M059J (cell line): ENCODE measurements at places on chromosomes 6 and 20.

DNA sequence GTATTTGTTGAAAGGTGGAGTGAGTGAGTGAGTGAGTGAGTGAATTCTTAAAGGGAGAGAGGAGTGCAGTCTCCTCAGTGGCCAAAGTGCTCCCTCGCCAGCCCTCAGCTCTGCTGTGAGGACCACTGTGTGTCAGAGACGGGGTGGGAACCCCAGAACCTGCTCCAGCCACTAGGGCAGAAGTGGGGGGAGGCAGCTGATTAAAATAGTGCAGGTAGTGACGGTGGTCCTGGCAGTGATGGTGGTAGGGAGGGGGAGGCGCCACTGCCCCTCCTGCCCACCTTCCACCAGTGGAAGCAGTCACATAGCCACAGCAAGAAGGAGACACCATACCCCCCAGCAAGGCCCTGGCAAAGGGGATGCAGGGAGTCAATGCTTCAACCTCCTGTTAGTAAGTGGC is 133.5 kb downstream of the PHACTR3 start:
- no peak for DNase-seq

GRCh38 chr20:62370115-62370806 is 3.1 kb upstream of the LAMA5 start:
- DNase-seq, result peak; percentile 97

GRCh38 chr20:19968466-19969073 is 48.6 kb upstream of the NAA20 start:
- DNase-seq, result no peak

DNA sequence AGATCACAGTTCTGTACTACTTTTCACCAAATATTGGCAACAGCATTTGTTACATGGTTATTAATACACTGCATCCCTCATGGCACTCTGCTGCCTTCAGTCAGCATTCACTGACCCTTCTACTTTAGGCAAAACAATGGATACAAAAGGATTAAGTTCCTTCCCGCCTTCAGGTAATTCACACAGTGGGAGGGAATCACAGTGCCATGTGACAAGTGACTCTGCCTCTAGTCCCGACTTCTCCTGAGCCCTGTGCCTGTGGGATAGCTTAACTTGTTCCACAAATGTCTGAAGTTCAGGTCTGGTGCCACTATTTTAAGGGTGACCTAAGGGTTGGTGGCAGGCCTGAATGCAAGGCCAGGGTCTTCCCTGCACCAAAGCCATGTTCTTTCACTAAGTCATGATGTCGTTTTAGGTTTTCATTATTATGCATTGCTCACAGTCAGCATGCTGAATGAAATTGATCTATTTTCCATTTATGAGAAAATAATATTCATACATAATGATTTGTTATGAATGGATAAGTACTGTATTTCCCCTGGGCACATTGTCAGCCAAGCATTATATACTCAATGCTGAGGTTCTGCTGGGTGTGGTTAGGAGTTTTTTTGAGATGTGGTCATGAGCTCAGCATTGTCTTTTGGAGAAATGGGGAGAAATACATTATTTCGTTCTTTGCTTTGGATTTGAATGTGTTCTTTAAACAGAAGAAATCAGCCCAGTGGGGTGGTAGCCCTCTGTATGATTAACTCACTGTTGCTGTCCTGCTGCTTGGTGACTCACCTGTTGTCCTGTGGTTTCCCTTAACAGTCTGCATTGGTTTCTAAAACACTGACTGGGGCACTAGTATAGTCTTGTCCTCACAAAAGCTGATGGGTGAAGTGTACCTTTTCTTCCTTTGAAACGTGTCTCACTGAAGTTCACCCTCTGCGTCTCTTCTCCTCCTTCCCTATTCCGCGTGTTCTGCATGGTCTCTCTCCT is 66.4 kb downstream of the AFDN start:
- peak; percentile 81 for DNase-seq

DNA sequence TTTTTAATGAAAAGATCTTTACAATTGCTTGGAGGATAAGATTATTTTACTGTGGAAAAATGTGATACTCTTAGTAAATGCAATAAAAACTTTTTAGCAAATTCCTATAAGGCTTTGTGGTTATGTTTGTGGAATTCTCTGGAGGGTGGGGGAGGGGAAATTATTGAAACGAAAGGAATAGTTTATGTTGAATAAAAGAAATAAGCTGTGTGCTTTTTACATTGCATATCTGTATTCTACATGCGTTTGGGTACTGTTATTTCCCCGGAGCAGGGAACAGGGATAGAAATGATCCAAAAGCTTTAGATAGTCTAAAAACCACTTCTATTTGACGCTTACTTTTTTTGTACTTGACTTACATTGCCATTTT is 143.8 kb downstream of the SLC16A10 start:
- DNase-seq, result peak; percentile 19

- no peak for DNase-seq
These were observed 19.3 kb upstream of the AHCY start for GRCh38 chr20:34322267-34323105.

GRCh38 chr20:49712996-49713752 is 504 bp downstream of the B4GALT5 start:
- peak; percentile 52 for DNase-seq

DNA sequence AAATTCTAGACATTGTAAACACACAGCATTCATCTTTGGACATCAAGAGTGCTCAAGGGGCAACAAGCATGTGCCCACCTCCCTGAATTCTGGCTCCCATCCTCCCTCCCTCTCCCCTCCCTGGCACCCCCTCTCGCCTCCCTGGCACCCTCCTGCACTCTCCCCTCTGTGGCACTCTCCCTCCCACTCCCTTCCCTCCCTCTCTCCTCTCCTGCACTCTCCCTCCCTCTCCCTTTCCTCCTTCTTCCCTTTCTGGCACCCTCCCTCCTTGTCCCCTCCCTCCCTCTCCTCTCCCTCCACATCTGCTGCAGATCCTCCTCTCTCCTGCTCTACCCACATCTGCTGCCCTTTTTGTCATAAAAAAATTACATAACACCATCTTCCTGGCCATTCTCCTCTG is 113.0 kb upstream of the SLC22A23 start:
- DNase-seq, result no peak

DNA sequence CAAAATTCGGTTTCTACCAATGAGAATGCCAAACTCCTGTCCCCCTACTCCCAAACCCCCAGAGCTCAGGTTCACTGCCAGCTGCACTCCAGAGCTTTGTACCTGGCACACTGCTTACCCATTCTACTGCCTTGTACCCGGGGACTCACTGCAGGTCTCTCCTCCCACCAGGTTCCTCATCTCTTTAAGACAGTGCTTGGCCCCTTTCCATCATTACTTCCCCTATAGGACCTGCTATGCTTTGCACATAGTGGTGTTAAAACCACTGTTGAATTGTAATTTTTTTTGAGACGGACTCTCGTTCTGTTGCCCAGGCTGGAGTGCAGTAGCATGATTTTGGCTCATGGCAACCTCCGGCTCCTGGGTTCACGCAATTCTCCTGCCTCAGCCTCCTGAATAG is 25.9 kb downstream of the LYRM4 start:
- no peak for DNase-seq

DNA sequence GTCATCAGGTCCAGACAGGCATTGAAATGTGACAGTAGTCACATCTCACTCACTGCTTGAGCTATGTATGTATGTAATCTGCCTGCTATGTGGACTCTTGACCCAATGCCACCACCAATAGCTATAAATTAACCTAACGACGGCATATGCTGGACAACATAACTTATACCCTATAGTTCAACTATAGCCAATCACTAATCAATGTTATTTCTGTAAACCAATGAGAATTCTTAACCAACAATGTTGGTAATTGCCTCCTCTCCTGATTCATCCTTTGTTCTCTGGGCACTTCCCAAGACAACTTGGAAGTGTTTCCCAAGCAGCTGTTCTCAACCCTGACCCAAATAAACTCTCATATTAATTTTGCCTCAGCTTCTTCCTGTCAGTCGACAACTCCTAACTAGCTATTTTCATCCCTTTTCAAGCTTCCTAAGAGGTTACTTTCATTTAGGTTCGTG is 24.1 kb upstream of the SERPINB1 start:
- DNase-seq, result no peak

DNA sequence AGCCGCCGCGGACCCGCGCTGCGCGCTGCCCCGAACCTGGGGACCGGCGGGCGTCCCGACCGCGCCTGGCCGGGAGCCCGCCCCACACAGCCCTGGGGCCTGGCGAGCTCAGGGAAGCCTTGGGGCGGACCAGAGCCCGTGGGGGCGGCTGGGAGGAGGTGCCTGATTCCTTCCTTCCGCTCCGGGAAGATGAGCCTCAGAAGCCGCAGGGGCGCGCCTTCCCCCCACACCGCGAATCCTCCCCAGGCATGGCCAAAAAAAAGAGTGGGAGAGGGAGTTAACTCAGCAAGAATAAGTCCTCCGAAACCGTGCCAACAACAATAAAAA is at the start of gene CBLN4:
CBLN4 (minus strand) TSS at position 131 of the 327 bp plus-strand sequence. CDS start 1,348 bp downstream, outside the sequence.
- no peak for DNase-seq

DNA sequence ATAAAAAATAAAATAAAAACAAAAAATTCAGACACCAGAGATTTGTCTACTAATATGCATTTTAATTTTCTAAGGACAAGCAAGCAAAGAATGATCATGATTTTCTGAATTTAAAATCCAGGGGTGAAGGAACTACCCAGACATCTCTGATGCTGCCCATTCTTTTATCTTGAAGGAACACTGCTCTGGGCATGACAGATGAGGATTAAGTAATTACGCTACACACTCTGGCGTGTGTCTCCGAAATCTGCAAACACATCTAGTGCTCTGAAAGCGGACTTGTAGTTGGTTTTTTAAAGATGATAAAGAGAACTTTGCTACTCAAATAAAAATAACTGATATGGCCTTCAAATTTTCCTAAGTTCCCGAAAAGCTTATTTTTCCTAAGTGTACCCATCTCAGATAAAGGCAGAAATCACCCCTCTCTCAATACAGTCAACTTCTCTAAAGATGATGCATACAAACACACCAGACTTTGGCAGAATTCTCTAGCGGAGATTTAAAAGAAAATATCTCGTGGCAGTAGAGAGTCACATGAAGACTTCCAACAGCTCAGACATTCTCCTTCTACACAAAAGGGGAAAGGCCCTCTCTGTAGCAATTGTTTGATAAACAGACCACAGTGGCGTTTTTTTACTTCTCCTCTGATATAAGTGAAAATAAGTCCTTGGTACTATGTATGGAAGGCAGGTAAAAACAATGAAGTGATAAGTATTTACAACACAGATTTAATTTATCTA is 133.8 kb downstream of the BACH2 start:
- DNase-seq, result no peak

GRCh38 chr6:34230653-34231371 is 5.9 kb upstream of the HMGA1 start:
- DNase-seq, result no peak

DNA sequence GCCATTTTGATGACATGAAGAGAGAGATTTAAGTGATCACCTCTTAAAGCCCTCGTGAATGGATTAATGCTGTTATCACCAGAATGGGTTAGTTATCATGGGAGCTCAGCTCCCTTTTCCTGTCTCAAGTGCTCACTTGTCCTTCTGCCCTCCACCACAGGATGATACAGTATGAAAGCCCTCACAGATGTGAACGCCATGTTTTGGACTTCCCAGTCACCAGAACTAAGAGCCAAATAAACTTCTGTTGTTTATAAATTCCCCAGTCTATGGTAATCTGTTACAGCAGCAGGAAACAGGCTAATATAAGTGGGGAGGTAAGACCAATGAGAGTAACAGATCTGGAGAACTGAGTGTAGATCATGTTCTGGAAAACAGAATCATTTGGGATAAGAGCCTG is 493.2 kb downstream of the CDKAL1 start:
- no peak for DNase-seq

- DNase-seq, result no peak
These were observed 24.8 kb downstream of the MTCL3 start for GRCh38 chr6:127494240-127494767.

GRCh38 chr20:49573900-49574416 is 6.0 kb upstream of the PTGIS start:
- DNase-seq, result peak; percentile 60

- DNase-seq, result no peak
These were observed 86.7 kb downstream of the TNFAIP3 start for GRCh38 chr6:137953761-137954160.

DNA sequence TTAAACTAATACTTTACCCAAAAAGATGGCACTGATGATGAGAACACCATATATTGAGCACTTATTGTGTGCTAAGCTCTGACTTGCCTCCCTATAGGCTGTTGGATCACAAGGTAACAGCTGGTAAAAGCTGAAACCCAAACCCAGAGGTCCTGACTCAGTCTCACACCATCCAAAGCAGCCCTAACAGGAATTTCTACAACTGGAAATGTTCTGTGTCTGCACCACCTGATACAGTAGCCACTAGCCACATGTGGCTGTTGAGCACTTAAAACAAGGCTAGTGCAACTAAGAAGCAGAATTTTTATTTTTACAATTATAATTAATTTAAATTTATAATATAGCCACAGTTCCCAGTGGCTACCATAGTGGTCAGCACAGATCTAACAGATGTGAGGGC is 15.6 kb upstream of the MATN4 start:
- DNase-seq, result no peak

DNA sequence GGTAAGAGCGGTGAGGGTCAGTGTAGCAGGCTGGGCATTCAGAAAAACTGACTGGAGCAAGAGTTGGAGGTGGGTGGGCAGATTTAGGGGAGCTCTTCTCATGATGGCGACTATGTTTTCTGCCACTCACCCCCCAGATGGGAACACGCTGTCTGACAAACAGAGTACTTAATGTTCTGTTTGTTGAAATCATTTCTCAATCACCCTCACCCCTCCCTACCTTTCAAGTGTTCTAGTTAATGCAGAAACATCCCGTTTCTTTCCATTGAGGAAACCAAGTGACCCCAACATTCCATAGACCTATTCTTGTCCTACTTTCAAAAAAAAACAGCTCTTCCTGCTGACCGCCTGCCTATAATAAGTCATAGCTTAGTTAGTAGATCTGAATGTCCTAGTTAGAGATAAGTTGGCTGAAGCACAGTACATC is 132.5 kb upstream of the NEDD9 start:
- no peak for DNase-seq

GRCh38 chr6:36979347-36979742 is 6.7 kb downstream of the MTCH1 start:
- DNase-seq, result no peak

DNA sequence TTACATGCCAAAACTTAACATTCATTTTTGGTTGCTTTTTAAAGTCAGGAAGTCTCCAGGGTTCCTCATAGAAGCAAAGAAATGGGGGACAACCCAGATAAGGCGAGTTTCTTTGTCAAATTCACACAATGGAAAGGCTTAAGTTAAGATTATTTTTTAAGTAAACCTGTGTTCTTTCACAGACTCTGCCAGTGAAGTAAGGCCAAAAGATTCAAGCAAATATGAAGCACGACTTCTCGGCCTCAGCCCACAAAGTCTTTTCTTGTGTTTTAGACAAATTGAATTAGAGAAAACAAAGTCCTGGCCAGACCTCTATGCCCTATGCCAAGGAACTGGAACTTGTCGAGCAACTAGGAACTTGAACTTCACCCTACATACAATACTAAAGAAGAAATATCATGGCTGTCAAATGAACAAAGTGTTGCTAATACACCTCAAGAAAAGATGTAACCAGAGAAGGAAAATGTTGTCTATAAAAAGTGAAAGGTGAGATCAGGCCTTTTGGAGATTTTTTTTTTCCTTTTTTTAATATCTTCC is 540.0 kb upstream of the JARID2 start:
- DNase-seq, result no peak

- no peak for DNase-seq
These were observed 97.0 kb downstream of the SMAP1 start for GRCh38 chr6:70764706-70765105.
